ENCODE measurements at places on chromosomes 11 and 22.
A peak's percentile ranks its signal among the peaks of the same experiment; 100 is the strongest.

- DNase-seq = no peak
These were observed 1.9 kb downstream of the NLRP6 start for GRCh38 chr11:279966-280705.

GRCh38 chr22:37242395-37242918 lies 1.6 kb downstream of the RAC2 start:
- DNase-seq = peak; percentile 76

DNA sequence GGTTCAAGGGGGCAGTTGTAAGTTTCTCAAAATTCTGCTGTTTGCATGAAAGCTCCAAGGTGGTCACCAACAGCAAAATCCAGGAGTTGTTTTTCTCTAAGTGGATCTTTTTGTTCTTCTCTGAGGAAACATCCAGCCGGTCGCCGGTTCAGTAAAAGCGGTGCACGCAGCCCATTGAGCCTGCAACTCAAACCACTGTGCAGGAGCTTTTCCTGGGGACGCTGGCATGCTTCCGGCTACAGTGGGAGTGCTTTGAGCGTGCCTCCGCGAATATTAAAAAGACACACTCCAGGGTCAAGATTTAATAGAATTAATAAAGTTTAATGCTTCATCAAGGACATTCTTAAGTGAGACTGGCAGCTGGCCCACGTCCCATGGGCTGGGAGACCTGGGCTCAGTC lies 25.4 kb downstream of the IGF2 start:
- DNase-seq = no peak

DNA sequence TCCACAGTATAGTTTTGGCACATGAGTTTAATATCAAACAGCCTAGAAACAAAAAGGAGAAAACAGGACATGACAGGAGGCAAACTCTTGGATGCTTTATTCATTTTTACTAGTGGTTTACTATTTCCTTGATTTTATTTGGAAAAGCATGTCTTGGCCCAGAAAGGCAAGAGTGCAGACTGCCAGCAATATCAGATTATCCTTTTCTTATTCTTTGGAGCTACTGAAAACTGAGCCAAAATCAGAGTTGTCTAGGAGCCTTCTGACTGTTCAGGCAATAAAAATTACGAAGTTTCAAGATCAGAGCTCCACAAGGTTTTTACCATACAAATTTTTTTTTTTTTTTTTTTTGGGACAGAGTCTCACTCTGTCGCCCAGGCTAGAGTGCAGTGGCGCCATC lies 16.0 kb downstream of the CELF1 start:
- DNase-seq = no peak

DNA sequence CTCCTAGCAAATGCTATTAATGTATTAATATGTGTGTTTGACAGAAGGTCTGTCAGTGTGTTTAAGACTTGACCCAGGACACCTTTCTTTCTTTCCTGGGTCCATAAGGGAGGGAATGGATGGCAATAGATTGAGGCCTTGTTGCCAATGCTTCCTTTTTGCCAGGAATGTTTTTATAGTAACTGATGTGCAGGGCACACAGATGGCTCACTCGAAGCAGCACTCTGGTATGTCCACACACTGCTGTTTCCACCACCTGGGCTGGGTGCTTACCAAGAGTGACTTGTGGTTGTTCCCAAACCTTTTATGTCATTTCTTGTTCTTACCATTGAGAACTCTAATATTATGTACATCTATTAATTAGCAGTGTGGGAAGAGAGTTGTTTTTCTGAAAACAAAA lies 396.9 kb upstream of the SYN3 start:
- no peak for DNase-seq

GRCh38 chr11:119342023-119342300 lies 1.3 kb upstream of the C1QTNF5 start:
- DNase-seq = no peak

DNA sequence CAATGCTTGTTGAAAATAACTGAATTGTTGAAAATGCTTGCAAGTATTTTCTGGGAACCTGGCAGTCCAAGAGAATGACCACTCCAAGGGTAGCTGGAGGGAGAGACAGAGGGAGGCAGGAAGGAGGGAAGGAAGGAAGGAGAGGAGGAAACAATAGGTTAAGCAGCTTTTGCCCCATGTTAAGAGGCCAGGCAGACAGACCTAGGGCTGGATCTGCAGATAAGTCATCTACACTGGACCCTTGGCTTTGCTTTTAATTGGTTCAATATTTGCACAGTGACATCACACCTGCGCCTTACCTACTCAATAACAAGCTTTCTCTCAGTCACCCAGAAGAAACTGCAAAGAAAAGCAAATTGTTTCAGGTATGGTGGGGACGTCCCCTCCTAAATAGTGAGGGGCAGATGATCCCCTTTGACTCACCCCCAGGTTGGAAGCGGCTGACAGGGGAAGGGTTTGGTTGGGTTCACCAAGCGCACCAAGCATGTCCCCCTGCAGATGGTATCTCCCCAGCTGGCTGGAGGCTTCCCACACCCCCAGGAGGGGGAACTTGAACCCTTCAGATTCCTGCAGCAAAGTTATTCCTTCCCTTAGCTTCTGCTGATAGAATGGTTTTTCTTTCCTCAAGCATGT lies 24.3 kb downstream of the MYH9 start:
- DNase-seq = no peak

DNA sequence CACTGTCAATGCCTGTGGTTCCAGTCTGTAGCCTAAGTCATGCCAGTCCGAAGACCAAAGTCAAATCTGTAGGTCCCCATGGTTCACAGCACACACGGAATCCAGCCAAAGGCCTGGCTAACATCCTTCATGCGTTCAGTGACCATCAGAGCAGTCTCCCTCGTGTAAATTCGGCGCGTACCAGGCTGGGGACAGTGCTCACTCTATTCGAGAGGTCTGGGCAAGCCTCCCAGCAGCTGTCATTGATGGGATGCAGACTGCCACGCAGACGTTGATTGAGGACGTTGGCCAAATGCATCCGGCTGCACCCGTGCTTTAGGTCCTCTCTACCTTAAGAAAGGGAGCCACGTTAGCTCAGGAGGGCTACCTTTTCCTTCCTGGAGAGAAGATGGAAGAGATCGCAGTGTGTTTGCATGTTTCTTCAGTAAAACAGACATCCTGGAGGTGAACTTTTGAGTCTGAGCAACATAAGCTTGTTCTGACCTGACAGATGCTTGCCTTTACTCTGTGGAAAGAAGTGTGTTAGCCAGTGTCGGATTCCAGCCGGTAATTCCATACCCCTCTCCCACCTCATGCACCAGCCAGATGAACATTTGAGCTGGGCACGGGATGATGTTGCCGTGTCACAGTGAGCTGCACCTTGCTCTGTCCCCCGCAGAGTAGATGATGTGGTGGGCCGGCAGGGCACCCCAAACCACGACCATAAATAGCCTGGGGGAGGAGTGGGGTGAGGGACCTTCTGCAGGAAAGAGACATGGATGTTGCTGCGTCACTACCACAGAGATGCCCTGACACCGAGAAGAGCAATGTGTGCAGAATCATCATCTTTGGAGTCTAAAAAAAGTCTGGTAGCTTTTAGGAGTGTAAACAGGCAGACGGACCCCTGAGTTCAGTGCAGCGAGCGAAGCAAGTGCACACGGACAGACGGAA lies 12.2 kb downstream of the CTTN start:
- DNase-seq = no peak

DNA sequence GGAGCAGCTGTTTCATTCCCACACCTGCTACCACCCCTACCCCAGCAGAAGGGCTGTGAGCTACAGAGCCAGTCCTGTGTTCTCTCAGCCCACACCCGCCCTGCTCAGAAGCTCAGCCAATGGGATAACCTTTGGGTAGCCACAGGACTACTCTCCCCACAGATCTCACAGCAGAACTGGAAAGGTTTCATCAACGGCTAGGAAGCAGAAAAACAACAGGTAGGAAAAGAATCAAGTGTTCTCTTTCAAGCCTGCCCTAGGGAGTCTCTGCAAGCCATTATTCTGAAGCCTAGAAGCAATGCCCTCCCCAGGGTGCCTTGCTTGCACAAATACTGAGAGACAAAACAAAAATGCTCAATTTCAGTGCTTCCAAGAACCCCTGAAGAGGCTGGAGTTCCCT lies 77.2 kb downstream of the TMPRSS5 start:
- DNase-seq = no peak

GRCh38 chr11:69250186-69251056 lies 43.5 kb upstream of the MYEOV start:
- DNase-seq = no peak

GRCh38 chr11:13368041-13368446 lies 90.5 kb downstream of the BMAL1 start:
- no peak for DNase-seq
